Stimulated activated CD8-positive, alpha-beta memory T cell treated with anti-CD3 and anti-CD28 coated beads, Interleukin-7, amount 100 ng/mL, for 1 hour (primary cell): ENCODE measurements at places on chromosomes 5 and 9.

GRCh38 chr9:4547016-4547415 is 56.7 kb downstream of the SLC1A1 start:
- no peak for DNase-seq

GRCh38 chr9:132990781-132991180 is 12.3 kb downstream of the GFI1B start:
- no peak for DNase-seq

DNA sequence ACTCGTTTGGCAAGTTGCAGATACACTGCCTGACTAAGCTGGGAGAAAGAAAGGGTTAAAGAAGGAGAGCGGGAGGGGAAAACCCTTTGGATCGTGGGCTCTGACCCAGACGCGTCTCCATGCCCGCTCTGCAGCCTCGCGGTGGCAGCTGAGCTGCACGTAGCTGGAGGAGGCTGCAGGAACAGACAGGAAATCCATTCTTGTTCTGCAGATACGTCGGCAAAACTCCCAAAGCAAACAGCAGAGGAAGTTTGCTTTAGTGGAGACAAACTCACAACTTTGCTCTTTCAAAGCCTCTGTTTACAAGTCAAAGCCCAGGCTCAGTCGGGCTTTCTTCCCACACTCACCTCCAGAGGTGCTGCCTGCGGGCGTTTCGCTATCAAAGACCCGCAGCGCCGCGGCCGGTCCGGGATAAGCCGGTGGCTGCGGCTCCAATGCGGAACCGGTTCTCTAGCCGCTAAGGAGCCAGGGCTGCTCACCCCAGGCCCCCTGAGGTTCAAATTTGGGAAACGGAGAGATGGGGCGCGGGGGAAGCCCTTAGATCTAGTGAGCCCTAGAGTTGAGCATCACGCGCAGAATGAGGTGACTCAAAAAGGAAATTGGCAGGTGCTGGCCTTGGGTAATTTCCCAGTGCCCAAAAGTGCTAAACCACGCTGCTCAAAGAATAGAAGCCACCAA is 60.7 kb downstream of the MAT2B start:
- DNase-seq = no peak

GRCh38 chr5:4881366-4882002 is 258.6 kb upstream of the ADAMTS16 start:
- no peak for DNase-seq

DNA sequence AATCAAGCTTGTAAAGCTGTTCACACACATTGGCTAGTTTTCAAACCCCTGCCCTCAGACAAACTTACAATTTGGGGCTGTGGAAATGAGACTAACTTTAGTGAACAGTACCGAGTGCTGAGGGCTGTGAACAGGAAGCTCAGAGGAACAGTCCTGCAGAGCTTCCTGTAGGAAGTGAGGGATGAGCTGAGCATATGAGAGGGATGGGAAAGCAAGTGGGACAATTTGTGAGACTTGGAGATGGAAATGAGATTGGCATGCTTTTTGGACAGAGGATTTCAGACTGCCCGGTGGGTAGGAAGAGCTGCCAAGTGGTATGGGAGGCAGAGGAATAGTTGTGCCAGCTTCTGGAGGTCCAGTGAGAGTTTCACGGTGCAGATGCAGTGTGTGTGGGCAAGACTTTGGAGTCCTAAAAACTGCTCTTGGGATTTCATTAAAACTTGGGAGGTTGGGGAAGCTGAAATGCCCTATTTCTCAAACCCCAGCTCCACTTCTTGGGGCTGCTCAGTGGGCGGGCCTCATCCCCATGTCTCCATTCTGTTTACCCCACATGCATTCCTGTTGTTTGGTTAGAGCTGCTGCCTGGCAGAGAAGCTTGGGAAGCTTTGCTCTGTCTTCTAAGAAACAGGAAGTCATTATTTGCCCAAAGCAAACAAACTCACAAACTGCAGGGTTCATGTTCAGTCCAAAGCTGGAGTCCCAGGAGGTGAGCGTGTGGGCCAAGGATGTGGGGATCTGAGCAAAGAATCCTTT is 267.5 kb downstream of the ZSWIM6 start:
- DNase-seq = no peak

GRCh38 chr9:108615152-108615551 is 240.6 kb downstream of the ACTL7B start:
- DNase-seq = no peak
